Activated T-cell treated with anti-CD3 and anti-CD28 coated beads, Interleukin-2, amount 50 U/mL, for 24 hours (primary cell): ENCODE measurements at places on chromosomes 7 and 10.

DNA sequence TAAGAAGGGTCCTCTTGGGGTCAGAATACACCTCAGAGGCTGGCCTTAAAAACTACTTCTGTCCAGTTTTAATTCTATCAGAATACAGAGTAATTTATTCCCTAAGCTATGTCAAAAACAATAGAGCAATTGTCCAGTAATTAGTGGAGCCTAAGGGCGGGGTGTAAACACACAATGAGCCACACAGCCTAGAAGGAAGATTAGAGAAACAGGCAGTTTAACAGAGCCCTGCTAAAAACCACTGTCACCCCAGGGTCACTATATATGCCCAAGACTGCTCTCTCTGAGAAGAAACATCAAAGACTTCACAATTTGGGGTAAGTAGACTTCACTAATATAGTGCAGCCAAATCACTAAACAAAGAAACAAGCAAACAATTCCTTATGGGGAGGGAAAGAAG, 27.2 kb upstream of the WNT2 start:
- DNase-seq, result no peak

DNA sequence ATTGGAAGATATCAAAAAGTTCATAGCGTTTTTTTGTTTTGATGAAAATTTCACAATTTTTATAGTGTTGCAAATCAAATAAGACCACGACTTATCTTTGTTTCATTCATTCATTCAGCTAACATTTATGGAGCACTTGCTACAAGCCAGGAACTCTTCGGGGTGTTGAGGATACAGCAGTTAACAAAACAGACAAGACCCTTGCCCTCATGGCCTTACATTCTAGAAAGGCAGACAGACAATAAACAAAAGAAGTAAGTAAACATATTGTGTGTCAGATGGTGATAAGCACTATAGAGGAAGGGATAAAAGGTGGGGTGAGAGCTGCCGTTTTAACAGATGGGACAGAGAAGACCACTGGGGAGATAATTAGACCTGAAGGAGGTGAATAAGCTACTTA, 41.6 kb upstream of the GSAP start:
- DNase-seq, result no peak

DNA sequence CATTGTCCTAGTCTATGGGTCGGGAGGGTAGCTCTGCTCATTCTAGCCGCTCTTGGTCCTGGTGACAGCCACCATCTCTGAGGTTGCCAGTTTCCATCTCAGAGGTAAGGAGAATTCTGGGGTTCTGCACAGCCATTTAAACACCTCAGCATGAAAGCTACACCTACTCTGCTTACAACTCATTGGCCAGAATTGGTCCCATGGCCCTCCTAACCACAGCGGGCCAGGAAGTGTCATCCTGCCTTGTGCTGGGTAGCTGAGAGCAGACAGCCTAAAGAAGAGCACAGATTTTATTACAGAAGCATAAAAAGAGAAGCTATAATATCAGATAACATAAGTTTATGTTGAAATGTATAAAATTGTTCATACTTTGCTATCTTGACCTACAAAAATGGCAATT, 152.7 kb downstream of the HECW1 start:
- no peak for DNase-seq

DNA sequence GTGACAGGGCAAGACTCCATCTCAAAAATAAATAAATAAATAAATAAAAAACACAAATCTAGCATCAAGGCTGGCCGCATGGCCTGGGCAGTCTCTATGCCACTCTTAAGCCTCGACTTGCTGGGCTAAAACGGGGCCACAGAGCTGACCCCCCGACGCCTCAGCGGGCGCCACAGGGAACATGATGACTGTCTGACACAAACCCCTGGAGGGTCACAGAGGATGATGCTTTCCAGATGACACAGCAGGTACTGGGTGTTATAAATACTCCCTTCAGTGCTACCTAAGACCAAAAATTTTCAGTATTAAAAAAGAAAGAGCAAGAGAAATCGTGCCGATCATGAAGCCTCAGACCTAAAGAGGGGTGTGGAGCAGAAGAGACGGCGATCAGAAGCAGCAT, 176.8 kb downstream of the MAD1L1 start:
- no peak for DNase-seq

DNA sequence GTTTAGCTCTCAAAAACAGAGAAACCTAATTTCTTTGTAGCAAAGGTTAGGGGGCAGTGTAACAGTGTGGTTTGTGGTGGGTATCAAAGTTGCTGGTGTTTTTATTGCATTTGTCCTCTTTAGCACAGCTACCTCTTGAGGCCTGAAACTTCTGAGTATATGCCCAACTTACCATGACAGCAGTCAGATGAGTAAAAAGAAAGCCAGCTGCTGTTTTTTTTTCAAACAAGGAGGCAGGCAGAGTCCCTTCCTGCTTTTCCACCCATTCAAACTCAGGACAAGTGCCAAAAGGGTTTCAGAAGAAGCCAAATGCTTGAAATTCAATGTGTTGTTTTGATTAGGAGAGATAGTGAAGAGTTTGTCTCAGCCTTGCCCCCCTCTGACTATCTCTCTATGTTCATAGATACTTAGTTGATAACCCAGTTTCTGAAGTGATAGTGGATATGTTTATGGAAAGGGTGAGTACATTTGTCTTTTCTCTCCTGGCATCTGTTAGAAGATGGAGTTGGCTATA, 23.1 kb downstream of the GBF1 start:
- DNase-seq, result no peak

- DNase-seq, result no peak
Observed at GRCh38 chr7:116591202-116592040, 66.6 kb downstream of the CAV1 start.

GRCh38 chr10:104580321-104580720, 60.8 kb upstream of the SORCS3 start:
- DNase-seq, result no peak

GRCh38 chr7:66043681-66044497, 31.7 kb upstream of the ASL start:
- peak; percentile 53 for DNase-seq

GRCh38 chr10:29345910-29346209, 57.0 kb downstream of the LYZL1 start:
- DNase-seq, result no peak

GRCh38 chr7:8441106-8441965, 7.9 kb downstream of the NXPH1 start:
- DNase-seq, result no peak

- DNase-seq, result peak; percentile 39
Observed at GRCh38 chr7:65216469-65216868, 157.2 kb upstream of the ZNF92 start.

GRCh38 chr7:130831817-130832481, 97.9 kb upstream of the KLF14 start:
- DNase-seq, result no peak

DNA sequence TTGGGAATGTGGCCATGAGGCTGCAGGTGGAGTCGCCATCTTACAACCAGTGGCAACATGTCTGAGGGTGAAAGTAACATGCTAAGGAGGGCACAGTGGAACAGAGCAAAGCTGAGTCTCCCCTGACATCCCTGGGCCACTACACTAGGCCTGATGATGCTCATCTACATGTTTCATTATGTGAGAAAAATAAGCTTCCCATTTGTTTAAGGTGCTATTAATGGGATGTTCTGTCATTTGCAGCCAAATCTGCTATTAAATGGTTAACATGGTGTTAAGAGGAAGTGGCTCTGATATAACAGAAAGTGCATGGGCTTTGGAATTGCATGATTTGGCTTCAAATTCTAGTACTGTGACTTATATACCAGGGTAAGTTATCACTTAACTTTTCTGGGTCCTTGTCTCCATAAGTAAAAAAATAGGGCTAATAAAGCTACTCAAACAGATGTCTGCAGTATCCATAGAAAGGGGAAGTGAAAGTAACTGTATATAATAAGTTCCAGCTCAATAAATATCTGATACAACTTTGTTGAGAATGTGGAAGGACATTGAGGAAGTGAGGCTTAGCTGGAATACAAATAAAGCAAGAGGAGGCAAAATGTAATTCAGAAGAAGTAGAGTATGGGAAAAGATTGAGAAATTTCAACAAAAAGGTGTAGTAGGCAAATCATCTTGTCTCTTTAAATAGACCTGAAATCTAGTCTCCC, 158.9 kb downstream of the RTKN2 start:
- DNase-seq, result no peak

DNA sequence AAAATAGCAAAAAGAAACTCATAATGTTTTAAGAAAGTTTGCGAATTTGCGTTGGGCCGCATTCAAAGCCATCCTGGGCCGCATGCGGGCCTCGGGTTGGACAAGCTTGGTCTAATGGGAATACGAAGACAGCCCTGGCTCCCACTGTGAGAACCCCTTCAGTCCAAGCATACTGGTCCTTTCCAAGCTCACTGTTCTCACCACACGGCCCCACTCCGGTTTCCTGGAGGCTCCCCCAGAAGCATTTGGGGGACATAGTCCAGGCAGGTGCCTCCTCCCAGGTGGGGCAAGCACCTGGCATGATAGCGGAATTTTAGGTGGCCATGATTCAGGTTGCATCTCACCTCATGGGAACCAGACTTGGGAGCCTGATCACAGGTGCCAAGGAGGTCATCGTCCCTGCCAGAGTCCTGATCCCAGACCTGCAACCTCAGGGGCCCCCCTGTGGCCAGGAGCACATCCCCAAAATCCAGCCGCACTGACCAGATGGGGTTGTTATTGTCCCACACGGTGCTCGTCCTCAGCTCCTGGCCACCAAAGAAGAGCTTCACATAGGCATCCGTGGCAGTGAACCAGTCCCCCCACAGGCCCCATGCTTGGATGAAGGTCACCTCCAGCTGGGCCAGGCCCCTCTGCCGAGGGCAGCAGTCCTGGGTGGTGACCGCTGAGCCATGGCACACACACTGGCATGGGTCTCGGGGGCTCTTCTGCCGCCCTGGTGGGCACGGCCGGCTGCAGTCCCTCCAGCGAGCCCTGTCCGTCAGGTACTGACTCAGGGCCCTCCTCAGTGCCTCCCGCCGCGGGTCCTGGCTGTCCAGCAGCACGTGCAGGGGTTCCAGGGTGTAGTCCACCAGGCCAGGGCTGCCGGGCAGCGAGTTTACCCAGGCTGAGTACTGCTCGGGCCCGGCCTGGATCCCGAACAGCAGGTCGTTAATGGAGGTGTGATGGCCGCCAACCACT, 4.4 kb downstream of the PRF1 start:
- no peak for DNase-seq

- no peak for DNase-seq
Observed at GRCh38 chr7:22350466-22351328, 6.3 kb downstream of the RAPGEF5 start.

DNA sequence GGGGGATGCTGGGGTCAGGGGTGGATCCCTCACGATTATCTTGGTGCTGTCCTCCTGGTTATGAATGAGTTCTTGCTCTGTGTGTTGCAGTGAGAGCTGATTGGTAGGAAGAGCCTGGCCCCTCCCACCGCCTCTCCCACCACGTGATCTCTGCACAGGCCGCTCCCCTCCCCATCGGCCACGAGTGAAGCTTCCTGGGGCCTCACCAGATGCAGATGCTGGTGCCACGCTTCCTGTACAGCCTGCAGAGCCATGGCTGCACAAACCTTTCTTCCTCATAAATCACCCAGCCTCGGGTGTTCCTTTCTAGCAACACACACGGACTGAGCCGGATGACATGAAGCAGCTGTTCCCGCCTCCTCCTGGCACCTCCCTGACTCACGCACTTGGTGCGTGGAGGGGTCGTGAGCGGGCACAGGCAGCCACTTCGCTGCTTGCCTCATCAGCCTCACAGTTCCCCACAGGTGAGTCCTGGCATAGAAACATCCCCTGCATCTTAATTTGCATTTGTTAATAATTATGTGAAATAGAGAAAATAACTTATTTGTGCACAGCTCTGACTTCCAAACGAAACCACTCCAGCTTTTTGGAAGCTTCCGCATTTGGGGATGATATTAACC, 210.8 kb downstream of the ADARB2 start:
- no peak for DNase-seq

DNA sequence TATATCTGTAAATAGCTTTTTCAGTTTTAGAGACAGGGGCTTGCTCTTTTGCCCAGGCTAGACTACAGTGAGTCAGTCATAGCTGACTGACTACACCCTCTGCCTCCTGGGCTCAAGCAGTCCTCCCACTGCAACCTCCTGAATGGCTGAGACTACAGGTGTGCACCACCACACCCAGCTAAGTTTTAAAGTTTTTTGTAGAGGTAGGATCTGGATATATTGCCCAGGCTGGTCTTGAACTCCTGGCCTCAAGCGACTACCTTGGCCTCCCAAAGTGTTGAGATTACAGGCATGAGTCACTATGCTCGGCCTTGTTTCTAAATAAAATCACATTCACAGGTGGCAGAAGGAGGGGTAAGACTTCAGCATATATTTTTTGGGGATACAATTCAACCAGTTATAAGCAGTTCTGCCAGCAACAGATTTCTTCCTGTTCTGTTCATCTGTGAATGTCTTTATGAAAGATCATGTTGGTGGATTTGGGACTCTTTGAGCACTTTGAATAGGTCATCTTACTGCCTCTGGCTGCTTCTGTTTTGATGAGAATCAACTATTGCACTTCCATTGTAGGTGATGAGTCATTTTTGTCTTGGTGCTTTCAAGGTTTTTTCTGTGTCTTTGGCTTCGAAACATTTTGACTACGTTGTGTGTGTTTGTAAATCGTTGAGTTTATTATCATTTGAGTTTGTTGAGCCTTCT, 15.7 kb downstream of the RBM33 start:
- DNase-seq, result no peak

- DNase-seq, result no peak
Observed at GRCh38 chr7:73870041-73870492, 9.1 kb downstream of the TMEM270 start.

GRCh38 chr10:105769248-105770184, 1128.4 kb downstream of the SORCS3 start:
- no peak for DNase-seq

GRCh38 chr10:20892796-20893195, 4.3 kb downstream of the NEBL start:
- no peak for DNase-seq

GRCh38 chr7:65983965-65984658, 2.1 kb upstream of the GUSB start:
- DNase-seq, result no peak

GRCh38 chr7:100373261-100373831, at the start of gene PILRA:
PILRA (plus strand) TSS chr7:100373487; CDS start chr7:100373657, 170 bp downstream.
- no peak for DNase-seq

DNA sequence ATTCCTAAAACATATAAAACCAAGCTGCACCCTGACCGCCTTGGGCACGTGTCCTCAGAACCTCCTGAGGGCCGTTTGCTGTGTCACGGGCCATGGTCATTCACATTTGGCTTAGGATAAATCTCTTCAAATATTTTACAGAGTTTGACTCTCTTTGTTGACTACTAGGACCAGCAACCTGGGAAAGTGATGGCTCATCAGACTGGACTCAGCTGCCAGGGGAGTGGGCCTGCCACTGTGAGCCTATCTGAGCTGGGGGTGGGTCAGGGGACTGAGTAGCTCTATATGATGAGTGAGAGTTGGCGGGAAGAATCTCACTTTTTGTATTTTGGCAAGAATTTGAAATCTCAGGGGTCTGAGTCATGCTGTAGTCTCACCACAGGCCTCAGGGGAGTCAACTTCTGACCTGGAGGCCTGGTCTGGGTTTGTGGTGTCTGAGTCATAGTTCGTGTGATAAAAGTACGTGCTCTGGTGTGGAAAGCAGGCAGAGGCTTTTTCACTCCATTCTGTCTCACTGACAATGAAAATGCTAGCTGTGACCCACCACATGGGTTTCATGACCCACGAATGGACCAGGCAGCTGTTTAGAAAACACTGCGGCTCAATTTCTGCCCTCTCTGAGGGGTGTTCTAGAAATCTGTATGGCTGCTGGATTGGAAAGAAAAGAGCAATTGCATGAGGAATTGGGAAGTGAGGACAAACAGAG, 4.2 kb upstream of the UPP1 start:
- peak; percentile 72 for DNase-seq

GRCh38 chr10:80272793-80273522, 16.5 kb downstream of the MAT1A start:
- DNase-seq, result no peak
